ENCODE measurements at places on chromosomes 5 and 9. TPM values are rescaled to one million over a fixed set of nuclear protein-coding genes. Genes with fewer than 3 reads are reported as not detected.

- no peak for DNase-seq
Observed at GRCh38 chr5:13250464-13251291, 693.8 kb downstream of the DNAH5 start.

DNA sequence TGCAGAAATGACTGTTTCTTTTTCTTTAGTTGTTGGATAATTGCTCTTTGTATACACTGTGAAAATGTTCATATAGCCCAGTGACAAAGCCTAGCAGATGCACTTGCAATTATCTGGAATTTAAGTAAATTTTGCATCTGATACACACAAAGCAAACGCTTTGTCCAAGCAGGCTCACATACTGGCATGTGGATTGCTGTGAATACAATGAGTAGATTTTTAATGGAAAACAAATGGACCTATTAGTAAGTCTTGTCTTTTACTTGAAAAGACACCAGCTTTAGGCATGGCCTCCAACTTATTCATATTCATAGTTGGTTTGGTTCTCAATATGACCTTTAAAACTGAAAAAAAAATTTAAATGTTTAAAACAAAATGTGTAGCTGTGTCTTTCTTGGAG is 1299.8 kb upstream of the WWC1 start:
- DNase-seq: no peak

- DNase-seq: peak; percentile 27
Observed at GRCh38 chr5:137605411-137605810, 106.3 kb upstream of the SPOCK1 start.

IFNA21 gene
- total RNA-seq: not detected

- DNase-seq: no peak
Observed at GRCh38 chr5:643351-643801, 31.2 kb downstream of the CEP72 start.

GRCh38 chr5:147906326-147907095 is at the start of gene C5orf46:
C5orf46 (minus strand) TSS chr5:147906538; CDS start chr5:147906501, 37 bp downstream.
- DNase-seq: no peak

SNAPC4 gene
- 5.7 TPM for total RNA-seq

DNA sequence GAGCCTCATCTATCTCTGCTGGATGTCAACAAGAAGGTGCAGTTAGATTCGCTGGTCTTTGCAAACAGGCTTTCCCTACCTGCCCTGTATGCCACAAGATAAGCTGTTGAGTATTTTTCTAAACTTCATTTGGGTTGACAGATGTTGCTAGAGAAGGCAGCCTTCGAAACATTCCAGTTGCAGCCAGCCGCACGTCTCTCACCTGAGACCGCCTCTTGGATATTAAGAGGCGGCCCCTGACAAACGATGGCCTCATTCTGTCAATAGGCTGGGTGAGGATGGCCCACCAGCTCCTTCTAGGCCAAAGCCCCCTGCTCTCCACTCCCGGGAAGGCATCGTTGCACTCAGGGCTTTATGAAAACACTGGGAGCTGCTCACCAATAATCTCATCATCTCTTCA is 181.6 kb downstream of the DAB2IP start:
- DNase-seq: no peak

MZB1 gene
- not detected for total RNA-seq

DNA sequence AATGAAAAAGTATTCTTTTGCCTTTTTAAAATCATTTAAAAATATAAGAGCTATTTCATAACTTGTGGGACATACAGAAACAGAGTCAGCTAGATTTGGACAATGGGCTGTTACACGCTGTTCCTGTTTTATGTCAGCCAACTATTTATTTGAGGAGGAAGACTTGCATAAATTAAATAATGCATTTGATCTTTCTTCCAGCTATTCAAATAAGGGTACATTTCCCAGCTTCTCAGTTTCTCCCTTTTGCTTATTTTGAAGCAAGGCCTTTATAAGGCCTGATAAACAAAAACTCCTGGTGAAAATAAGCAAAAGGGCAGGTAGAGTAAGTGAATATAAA is 6.5 kb downstream of the STOM start:
- no peak for DNase-seq

TRAF1 gene
- total RNA-seq: 1.6 TPM

GRCh38 chr5:18546591-18546990 is 912.3 kb downstream of the TAF11L14 start:
- no peak for DNase-seq

SPATA9 gene
- 0.82 TPM for total RNA-seq

ZNG1F gene
- 12.2 TPM for total RNA-seq

- DNase-seq: no peak
Observed at GRCh38 chr9:119905724-119906123, 536.5 kb upstream of the BRINP1 start.

RIMOC1 gene
- 27.3 TPM for total RNA-seq

DNA sequence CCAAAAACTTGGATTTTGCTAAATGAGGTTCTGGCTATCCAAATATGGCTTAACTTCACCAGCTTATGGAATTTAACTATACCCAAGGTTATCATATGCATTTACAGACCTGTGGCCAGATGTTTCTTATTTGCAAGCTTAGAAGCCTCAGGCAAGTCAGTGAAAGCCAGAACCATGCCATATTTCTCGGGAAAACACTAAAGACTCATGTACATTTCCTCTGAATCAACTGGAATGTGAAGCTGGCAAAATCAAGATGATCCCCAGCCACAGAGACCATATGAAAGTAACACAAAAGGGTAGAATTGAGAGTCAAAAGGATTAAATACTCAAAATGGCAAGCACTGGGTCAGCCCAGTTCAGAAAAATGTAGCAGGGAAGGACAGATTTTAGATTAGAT is 76.4 kb upstream of the SLC1A1 start:
- no peak for DNase-seq

DNA sequence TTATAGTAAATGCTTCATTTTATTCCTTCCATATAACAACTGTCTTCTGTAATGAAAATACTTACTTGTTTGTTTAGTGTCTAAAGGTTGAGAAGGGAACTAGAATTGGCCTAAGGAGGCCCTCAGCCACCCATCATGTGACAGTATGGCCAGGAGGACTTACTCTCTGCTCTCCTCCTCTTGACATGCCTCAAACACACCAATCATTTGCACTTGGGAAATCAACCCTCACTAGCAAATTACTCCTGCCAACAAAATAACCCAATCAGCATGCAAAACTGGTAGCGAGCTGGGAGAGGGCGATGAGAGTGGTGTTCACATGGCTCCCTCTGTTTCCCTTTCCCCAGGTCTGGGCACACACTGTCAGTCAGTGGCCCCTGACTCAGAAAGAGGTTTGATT is 58.6 kb upstream of the MEF2C start:
- no peak for DNase-seq

- no peak for DNase-seq
Observed at GRCh38 chr5:93929131-93929530, 187.7 kb upstream of the POU5F2 start.

DNA sequence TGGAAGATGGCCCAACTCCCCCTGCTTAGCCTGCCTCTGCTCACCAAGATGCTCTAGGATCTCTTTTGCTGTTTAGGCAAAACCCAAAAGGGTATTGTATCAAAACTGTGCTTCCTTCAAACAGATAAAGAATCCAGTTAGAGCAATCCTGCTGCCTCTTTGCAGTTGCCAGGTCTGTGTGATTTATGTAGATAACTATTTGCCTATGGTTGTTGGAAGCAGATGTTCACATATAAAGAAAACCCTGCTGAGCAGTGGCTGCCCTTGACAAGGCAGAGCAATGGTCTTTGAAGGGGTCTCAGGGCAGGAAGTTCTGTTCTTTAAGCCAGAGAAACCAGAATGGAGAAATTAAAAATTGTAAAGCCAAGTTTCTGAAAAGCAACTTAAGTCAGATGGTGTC is 68.6 kb downstream of the LRRC70 start:
- DNase-seq: no peak

SPINK6 gene
- not detected for total RNA-seq

DNA sequence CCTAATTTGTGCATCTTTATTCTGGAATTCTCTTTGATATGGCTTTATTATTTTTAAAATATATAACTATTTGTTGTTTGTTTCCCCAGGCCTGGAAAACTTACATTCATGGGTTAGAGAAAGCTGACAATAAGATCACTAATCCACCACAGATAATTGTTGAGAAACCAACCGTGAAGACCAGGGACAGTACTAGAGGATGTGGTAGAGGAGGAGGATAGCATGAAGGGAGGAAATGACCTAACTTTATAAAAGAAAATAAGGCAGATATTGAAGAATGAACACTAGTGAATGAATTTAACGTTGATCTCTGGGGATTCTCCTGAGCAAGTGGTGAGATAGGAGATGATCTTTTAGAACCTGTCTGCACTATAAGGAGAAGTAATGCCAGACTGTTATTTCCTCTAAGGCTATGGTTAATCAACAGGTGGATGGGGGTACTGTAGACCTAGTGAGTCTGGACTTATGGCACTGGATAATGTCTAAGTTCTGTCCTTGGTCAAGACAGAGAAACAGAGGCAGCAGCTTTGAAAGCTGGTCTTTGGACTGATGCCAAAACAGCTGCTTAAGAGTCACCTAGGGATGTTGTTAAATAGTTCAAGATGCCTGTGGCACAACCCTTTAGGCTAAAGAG is 52.4 kb downstream of the NREP start:
- no peak for DNase-seq

DNA sequence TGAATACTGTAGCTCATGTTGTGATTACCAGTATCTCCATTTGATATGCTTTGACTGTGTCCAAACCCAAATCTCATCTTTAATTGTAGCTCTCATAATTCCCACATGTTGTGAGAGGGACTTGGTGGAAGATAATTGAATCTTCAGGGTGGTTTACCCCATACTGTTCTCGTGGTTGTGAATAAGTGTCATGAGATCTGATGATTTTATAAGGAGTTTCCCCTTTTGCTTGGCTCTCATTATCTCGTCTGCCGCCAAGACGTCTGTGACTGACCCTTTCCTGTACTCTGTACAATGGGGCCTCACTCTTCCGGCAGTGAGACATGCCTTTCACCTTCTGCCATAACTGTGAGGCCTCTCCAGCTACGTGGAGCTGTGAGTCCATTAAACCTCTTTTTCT is 59.3 kb downstream of the TRIO start:
- no peak for DNase-seq

DNA sequence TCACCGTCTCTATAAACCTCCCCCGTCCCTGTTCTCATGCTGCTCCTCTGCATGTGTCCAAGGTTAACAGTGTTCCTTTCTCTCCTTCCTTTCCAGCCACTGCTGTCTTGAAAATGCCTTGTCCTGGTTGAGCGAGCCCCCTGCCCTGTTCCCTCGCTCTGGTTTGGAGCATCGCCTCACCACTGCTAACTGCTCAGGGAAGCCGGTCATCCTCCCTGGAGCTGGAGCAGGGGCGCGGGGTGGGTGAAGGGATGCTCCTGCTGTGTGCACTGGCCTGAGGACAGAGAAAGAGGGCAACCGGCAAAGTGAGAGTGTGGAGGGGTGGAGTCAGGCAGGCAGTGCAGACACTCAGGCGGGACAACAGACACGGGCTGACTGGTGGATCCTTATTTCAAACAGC is 19.4 kb downstream of the UBE2QL1 start:
- no peak for DNase-seq

DNA sequence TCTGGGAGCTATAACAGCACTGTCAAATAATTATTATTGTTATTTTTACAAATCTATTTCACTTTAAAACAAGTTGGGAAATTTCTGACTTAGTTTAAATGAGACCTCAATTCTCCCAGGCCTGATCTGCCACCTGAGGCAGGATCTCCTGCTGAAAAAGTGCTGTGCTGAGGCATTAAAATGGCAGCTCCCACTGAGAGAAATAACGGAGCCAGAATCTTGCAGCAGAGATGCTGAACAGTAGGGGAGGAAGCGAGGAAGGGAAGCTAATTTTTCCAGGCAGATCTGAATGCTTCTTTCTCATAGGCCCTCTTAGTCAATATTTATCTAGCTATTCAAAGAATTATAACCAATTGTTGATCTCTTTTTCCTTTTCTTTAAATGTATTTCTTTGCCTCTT is 196.3 kb downstream of the ZNF462 start:
- DNase-seq: no peak

Data from frontal cortex (tissue), 4 donors.